Metanephros (tissue), 2 donors: ENCODE measurements at places on chromosomes 7 and 10. TPM values are rescaled to one million over a fixed set of nuclear protein-coding genes. Genes with fewer than 3 reads are reported as not detected.

Gene DOCK1
- 96.6 TPM for total RNA-seq

Gene CPA1
- total RNA-seq: 1.9 TPM

Gene FAM237B
- total RNA-seq: not detected

Gene MDFIC
- total RNA-seq: 35.8 TPM

Gene ALKBH4
- total RNA-seq: 19.9 TPM

Gene NFE2L3
- total RNA-seq: 7.6 TPM

Gene ATP5MK
- total RNA-seq: 117 TPM
